ENCODE measurements at places on chromosomes 6 and 20. TPM values are rescaled to one million over a fixed set of nuclear protein-coding genes. Genes with fewer than 3 reads are reported as not detected.

- no peak for DNase-seq
- H3K4me1 ChIP-seq: no peaks in the 10 kb centered on the region
- H3K4me3 ChIP-seq: no peak overlapping the region
- H3K36me3 ChIP-seq: no peaks in the 10 kb centered on the region
These were observed 55.3 kb downstream of the RBM24 start for GRCh38 chr6:17336425-17336824.

The GTF2H4 gene
- total RNA-seq: 14.5 TPM

DNA sequence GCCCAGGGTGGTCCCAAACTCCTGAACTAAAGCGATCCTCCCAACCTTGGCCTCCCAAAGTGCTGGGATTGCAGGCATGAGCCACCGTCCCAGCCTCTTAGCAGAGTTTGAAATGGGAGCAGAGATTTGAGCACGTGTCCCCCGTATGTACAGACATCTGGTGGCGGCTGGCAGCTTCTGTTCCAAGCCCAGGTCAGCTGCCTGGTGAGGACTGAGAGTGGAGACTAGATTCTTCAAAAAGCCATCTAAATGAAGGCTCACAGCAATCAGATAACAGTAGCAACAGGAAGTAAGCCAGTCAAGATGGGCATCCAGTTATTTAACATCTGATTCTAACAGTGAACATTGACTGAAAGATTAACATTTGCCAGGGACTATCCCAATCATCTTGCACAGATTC is 128.1 kb upstream of the AKAP12 start:
- no peaks in the 10 kb centered on the region for H3K4me1 ChIP-seq
- DNase-seq: no peak
- no peak overlapping the region for H3K27ac ChIP-seq
- H3K36me3 ChIP-seq: no peaks in the 10 kb centered on the region

DNA sequence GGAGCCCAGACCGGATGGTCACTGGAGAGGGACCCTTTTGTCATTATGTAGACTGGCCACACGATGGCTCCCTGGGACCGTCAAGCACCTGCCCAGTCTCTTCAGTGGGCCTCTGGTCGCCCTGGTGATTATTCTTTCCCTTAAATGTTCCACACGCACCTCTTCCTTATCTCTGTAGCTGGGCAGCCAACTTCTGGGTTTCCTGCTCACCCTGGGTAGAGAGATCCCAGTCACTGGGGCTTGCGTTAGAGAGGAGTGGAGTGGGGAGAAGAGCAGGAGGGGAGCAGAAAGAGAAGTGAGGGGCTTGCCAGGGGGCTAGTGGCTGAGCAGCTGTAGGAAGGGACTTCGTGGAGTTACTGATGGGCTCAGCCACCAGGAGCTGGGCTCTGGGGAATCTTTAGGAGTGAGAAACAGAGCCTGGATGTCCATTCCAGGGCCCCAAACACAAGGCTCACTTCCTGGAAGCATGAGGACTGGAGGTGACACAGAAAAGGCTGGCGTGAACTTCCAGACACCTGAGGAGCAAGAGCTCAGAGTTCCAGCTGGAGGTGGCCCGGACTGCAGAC is 150.1 kb downstream of the DHX35 start:
- H3K4me3 ChIP-seq: no peak overlapping the region
- peaks cover 3% of the 10 kb centered on the region for H3K4me1 ChIP-seq
- DNase-seq: peak; percentile 51
- H3K36me3 ChIP-seq: no peaks in the 10 kb centered on the region
- H3K27ac ChIP-seq: no peak overlapping the region

DNA sequence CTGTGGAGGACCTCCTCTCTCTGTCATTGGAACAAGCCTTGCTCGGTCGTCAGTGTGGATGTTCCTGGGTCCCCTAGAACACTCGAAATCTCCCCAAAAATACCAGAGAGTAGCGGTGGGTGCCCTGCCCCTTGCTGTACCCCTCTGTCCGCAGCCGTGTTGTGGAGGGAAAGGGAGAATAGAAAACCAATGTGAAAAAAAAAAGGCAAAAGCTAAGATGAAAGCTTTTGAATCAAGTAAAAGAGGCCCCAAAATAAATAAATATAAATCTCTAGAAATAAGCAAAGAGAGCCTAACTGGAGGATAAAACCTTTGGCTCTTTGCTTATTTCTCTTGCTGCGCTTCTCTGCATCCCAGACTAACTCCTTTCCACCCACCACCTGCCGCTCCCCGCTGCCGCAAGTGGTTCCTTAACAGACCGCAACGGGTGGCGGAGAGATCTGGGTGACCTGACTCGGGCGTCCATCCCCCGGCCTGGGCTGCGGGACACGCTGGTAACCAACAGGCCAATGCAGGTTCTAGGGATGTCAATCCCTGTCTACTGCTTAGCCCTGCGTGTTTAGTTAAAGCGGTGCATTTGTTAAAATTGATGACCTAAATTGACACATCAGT is 110.0 kb downstream of the GPX5 start:
- H3K27me3 ChIP-seq: peaks cover 32% of the 10 kb centered on the region
- peak overlapping the region; percentile 46 for H3K4me3 ChIP-seq
- no peak for DNase-seq
- no peak overlapping the region for H3K27ac ChIP-seq
- H3K36me3 ChIP-seq: no peaks in the 10 kb centered on the region
- H3K4me1 ChIP-seq: no peaks in the 10 kb centered on the region

DNA sequence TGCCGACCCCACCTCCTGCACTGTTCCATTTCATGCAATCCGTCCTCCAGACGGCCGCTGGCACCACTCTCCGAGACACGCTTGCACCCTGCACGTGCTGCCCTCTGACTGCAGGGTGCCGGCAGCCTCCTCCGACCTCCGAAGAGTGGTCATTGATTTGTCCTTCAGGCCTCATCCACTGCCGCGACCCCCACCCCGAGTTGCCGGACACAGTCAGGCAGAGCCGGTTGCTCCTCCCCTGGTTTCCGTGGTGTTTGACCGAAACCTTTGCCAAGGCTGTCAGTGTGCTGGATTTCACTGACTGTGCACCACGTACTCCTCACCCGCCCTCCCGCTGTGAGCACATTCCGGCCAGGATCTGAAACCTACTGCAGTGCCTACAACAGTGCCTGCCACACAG is 156.4 kb upstream of the PDE10A start:
- no peak overlapping the region for H3K4me3 ChIP-seq
- no peak for DNase-seq
- no peak overlapping the region for H3K27ac ChIP-seq
- no peaks in the 10 kb centered on the region for H3K4me1 ChIP-seq
- no peaks in the 10 kb centered on the region for H3K36me3 ChIP-seq
- no peaks in the 10 kb centered on the region for H3K27me3 ChIP-seq

The HLA-DQB2 gene
- 0.55 TPM for total RNA-seq

GRCh38 chr6:149050160-149050559 is 267.4 kb upstream of the TAB2 start:
- DNase-seq: no peak
- H3K27ac ChIP-seq: no peak overlapping the region
- H3K4me1 ChIP-seq: peaks cover 6% of the 10 kb centered on the region
- no peaks in the 10 kb centered on the region for H3K27me3 ChIP-seq
- H3K4me3 ChIP-seq: no peak overlapping the region
- no peaks in the 10 kb centered on the region for H3K36me3 ChIP-seq

The BMP2 gene
- 2.2 TPM for total RNA-seq

DNA sequence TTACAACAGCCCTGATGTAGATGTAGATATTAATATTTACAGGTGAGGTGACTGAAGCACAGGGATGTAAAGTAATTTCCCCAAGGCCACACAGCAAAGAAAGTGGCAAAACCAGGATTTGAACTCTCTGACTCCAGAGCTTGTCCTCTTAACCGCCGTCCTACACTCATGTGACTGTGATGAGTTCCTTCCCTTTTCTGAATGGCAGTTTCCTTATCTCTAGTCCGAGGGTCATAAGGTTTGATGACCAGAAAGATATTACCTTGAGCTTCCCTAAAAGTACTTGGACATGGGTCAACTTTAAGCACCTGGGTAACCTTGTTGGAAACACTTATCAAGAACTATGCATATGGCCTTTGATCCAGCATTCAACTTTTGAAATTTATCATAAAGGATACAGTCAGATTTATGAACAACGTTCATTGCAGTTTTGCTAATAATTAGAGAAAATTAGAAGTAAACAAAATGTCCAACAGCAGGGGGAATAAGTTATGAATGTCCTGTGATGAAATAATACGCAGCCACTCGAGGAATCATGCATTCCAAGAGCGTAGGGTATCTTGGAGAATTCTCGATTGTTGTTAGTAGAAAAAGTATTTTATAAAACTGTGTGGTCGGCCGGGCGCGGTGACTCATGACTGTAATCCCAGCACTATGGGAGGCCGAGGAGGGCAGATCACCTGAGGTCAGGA is 2.3 kb upstream of the TLDC2 start:
- no peaks in the 10 kb centered on the region for H3K36me3 ChIP-seq
- H3K27me3 ChIP-seq: no peaks in the 10 kb centered on the region
- no peaks in the 10 kb centered on the region for H3K4me1 ChIP-seq

The FKBP1A gene
- total RNA-seq: 71.3 TPM

The CALHM6 gene
- 52.4 TPM for total RNA-seq

The SOBP gene
- 24.9 TPM for total RNA-seq

The SERINC3 gene
- 87.7 TPM for total RNA-seq

The HLA-DQB1 gene
- total RNA-seq: 14.9 TPM

Measured in heart left ventricle (tissue), 16 donors.